DND-41 (cell line): ENCODE measurements at places on chromosomes 4 and X.

GRCh38 chrX:124401696-124402095, 55.3 kb downstream of the SH2D1A start:
- H3K4me1 ChIP-seq, result peaks cover 15% of the 10 kb centered on the region
- no peaks in the 10 kb centered on the region for H3K36me3 ChIP-seq
- no peaks in the 10 kb centered on the region for H3K27me3 ChIP-seq
- no peak for DNase-seq
- no peak overlapping the region for H3K27ac ChIP-seq
- H3K4me3 ChIP-seq, result no peak overlapping the region

DNA sequence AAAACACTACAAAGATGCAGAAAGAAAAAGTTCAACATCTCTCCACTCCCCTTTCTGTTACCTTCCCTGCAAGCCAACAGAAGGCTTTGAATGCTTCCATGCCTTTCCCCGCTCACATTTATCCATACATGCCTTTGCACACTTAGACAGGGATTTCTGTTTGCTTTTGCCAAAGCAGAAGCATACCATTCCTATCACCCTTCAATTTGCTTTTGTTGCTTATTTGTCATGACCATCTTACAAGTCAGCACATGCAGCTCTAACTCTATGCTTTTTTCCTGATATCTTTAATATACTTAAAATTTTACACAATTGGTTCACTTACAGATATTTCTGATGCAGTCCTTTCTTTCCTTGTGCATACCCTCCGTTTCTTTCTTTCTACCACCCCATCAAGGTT, 169.6 kb downstream of the CORIN start:
- no peak overlapping the region for H3K27ac ChIP-seq
- no peak overlapping the region for H3K4me3 ChIP-seq
- no peaks in the 10 kb centered on the region for H3K36me3 ChIP-seq
- H3K27me3 ChIP-seq, result no peaks in the 10 kb centered on the region
- no peak for DNase-seq
- H3K4me1 ChIP-seq, result 0 out of 2 replicates have a peak, but pooled peaks cover 2% of the 10 kb centered on the region

DNA sequence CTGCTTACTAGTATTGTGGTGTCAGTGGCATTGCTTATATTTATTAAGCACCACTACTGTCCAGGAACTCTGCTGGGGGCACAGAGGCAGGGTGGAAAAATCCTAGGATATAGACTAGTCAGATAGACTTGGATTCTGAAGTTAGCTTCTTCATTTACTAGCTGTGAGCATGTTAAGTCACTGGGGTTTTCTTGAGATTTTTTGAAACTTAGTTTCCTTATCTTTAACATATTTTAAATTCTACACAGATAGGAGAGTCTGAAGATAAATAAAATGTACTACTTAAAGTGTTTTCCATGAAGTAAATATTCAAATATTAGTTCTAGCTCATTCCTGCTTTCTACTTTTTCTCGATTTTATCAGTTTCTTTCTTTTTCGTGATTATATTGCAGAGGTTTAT, 196.9 kb upstream of the GRID2 start:
- no peaks in the 10 kb centered on the region for H3K4me1 ChIP-seq
- H3K27me3 ChIP-seq, result no peaks in the 10 kb centered on the region
- no peak overlapping the region for H3K27ac ChIP-seq
- no peaks in the 10 kb centered on the region for H3K36me3 ChIP-seq
- no peak for DNase-seq

- H3K4me1 ChIP-seq, result no peaks in the 10 kb centered on the region
- no peaks in the 10 kb centered on the region for H3K27me3 ChIP-seq
- H3K36me3 ChIP-seq, result no peaks in the 10 kb centered on the region
- no peak overlapping the region for H3K4me3 ChIP-seq
These were observed 4.6 kb upstream of the ARHGAP6 start for GRCh38 chrX:11670316-11670715.

DNA sequence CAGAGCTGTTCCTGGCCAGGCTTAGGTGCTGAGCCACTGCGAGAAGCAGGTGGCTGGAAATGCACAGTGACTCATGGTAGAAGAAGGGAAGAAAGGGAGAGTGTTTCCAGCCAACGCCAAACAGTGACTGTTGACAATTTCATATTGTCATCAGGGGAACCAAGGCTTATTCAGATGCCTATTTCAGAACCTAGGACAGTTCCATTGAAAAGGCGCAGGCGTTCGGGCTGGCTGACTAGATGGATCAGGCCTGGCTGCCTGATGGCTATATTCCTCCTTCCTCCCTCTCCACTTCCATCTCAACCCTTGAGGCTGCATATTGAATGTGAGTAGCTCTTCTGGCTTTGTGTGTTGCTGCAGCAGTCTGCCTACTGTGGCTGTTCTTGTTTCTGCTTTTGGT, 73.0 kb upstream of the FRMPD4 start:
- no peak overlapping the region for H3K4me3 ChIP-seq
- DNase-seq, result peak; percentile 6
- H3K27me3 ChIP-seq, result no peaks in the 10 kb centered on the region
- H3K27ac ChIP-seq, result no peak overlapping the region
- H3K4me1 ChIP-seq, result no peaks in the 10 kb centered on the region

DNA sequence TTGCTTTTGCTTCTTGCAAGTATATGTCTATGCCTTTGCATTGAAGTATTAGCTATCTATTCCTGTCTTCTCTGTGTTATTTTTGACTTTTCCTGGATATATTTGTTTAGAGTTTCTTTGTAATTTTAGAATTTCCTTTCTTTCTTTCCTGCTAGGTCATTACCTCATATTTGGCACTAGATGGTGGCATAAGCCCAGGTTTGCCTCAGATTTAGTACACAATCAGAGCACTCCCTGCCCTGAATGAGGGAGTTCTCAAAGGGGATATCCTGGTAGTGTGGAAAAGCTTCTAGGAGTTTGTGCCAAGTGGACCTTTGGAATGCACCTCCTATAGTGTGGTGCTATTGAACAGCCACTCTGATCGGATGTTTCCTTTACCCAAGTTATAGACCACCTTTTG, 181.6 kb downstream of the UGT8 start:
- H3K27ac ChIP-seq, result no peak overlapping the region
- no peaks in the 10 kb centered on the region for H3K27me3 ChIP-seq
- no peaks in the 10 kb centered on the region for H3K4me1 ChIP-seq
- no peak overlapping the region for H3K4me3 ChIP-seq

DNA sequence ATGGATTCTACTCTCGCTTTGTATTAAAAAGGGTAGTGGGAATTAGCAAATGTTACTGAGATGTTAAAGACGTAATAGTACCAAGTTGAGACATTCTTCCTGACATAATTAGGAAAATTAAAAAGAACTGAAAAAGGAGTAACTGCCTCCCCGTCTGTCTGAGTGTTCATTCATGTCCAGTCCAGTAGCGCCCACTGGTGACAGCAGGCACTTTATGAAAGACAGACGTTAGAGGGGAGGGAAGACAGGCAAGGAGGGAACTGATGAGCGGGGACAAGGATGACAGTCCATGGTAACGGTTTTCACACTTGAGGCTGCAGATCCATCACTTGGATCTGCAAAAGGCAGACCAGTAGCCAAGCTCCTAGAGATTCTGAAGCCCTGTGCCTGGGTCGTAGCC, 326.7 kb downstream of the STK32B start:
- no peaks in the 10 kb centered on the region for H3K4me1 ChIP-seq
- no peak overlapping the region for H3K27ac ChIP-seq
- H3K27me3 ChIP-seq, result no peaks in the 10 kb centered on the region
- DNase-seq, result no peak
- no peaks in the 10 kb centered on the region for H3K36me3 ChIP-seq
